ENCODE measurements at places on chromosomes 2 and 18.

DNA sequence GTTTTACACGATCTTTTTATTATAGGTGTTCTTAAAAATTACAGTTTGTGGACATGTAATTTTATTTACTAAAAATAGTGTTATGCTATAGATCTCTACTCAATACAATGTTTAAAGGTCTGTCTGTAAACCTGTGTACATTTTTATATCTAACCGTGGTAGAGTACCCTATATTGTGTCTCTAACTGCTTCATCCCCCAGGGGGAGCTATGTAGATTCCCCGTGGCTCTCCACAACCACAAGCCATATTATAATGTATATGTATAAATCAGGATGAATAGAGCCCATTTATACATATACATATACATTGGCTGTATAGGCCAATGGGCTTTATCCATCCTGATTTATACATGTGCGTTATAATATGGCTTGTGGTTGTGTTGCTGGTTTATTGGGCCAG is 59.4 kb downstream of the ADAM23 start:
- no peak for DNase-seq

GRCh38 chr2:6011921-6012320 is 319.7 kb downstream of the SOX11 start:
- DNase-seq: no peak

DNA sequence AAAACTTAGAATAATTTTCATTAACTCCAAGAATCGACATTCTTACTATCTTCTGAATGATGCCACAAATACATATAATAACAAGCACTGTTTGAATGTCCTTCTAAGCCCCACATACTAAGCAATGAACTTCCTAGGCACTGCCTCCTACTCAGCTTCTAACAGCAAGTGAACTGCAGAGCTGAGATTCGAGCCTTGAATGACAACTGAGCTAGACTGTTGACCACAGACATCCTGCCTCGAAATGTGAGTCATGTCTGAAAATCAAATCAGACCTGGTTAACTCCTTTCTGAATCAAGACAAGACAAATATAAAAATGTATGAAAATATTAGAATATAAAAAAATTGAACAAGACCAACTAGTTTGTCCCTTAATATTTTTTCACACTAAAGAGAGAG is 108.1 kb downstream of the MYT1L start:
- DNase-seq: no peak

- DNase-seq: no peak
Observed at GRCh38 chr2:71943238-71944182, 204.2 kb downstream of the CYP26B1 start.

DNA sequence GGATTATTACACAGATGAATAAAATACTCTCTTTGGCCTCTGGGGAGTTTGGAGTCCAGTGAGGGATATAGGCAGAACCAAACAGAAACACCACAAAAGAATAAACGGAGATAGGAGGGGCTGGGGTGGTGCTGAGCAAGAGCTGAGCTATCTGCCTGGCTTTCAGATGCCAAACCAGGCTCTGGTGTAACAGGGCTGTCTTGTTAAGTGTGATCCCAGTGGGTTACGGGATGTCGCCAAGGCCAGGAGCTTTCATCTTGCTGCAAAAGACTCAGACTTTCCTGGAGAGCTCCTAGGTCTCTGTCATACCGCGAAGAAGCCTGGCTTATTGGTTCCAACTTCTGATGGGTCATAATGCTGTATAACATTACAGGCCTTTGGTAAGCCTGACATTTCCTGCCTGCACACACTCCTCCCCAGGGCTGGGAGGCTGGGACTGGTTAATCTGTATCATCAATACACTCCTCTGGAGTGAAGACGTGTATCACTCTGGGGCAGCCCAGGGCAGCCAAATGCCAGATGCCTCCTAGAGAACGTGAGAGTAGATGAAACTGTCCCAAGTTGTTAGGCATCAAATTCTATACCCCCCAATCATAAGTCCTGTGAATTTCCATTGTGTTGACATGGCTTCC is 60.5 kb downstream of the STPG4 start:
- no peak for DNase-seq

DNA sequence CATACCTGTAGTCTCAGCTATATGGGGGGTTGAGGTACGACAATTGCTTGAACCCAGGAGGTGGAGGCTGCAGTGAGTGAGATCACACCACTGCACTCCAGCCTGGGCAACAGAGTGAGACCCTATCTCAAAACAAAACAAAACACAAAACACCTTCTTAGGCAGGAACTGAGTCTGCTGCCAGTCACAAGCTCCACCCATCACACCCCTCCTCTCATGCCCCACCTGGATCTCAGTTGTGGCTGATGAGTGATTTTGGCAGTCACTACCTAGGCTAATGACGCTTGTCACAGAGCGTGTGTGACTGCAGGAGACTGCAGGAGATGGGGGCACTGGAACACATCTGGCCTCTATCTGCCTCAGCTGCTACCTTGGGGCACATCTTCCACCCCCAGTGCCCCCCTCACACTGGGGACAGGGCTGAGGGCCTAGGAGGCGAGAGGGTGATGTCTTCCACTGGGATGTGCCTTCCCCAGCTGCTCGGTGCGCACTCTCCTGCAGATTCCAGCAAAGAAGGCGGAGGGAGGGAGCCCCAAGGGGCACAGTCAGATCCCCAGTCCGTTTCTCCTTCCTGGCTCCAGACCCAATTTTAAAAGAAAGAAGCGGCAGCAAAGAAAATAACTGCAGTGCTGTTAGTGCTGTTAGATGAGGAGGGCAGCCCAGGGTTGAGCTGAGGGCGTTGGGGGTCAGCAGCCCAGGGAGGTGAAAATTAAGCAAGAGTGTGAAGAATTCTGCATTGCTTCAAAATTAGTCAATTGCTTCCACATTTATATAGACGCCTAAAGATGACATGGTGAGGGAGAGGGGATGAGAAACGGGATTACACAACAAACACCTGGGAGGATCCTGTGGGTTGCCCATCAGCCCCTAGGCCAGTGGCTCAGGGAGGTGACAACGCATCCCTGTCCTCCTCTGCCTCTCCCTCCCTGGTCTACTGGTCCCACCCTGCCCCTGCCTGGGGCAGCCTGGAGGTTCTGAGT is 143.6 kb upstream of the HAAO start:
- no peak for DNase-seq

DNA sequence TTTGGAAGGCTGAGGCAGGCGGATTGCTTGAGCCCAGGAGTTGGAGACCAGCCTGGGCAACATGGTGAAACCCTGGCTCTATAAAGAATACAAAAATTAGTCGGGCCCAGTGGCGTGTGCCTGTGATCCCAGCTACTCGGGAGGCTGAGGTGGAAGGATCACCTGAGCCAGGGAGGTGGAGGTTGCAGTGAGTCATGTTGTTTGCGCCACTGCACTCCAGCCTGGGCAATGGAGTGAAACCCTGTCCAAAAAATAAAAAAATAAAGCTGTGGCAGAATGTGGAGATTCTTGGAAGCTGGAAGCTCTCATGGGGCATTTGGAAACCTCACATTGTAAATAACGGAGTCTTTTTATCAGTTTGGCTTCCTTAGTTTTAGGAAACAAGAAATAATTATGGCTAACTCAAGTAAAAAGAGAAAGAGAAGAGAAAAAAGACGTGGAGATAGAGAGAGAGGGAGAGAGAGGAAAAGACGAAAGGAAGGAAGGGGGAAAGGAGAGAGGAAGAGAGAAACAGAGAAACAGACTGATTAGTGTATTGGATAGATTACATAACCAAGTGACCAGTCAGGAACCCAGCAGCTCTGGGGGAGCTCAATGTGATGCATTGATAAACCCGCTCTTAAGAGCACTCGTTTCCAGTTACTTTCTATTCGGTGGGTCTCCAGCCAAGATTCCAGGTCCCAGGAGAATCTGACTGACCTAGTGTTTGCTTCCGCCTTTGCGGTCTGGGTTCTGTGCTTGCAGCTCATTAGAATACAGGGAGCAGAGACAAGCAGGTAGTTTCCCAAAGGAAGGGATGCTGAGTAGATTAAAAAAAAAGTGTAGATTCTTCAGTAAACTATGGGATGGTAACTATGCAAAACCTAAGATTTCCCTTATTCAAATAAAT is 1.1 kb upstream of the SPAST start:
- peak; percentile 13 for DNase-seq

GRCh38 chr2:3516831-3517230 is 2.5 kb downstream of the ADI1 start:
- DNase-seq: no peak

DNA sequence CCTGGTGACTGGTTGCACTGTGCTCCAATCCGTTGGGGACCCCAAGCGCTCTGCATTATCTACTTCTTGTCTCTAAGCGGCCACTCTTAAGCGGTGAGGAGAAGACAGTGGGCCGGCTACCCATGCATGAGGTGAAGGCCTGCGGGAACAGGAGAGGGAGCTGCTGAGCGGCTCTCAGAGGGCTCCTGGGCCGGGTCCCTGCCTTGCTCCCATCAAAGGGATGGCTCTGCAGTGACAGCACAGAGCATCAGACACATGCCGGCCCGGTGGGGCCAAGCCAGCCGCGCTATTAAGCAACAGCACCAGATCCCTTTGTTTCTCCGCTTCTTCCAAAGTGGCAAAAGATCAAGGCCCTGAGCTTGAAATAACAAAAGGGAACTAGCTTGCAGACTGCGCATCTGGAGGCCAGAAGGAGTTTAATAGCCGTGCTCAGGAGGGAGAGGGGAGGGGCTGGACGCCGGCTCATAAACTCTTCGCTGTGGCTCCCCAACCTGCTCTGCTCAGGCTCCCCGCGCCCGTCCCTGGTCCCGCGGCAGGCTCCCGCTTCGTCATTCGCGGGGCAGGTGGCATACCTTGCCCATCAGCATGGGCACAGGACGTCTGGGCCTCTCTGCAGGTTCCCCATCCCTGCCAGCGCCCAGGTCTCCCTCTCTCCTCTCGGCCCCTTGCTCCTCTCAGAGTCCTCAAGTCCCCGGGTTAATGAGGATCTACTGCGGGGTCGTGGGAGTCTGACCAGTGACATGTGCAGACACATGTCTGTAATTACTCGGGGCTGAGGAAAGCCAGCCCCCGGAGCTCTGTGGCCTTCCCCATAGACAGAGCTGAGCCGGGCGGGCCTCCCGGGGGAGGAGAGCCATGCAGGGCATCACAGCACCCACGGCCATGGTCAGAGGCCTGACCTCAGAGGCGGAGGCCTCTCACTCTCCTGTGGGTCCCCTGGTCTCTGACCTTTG is 96.7 kb downstream of the ASB1 start:
- DNase-seq: no peak

GRCh38 chr2:181992776-181993175 is 7.1 kb downstream of the PPP1R1C start:
- no peak for DNase-seq

GRCh38 chr2:145692971-145693478 is 1173.1 kb upstream of the ZEB2 start:
- peak; percentile 17 for DNase-seq

DNA sequence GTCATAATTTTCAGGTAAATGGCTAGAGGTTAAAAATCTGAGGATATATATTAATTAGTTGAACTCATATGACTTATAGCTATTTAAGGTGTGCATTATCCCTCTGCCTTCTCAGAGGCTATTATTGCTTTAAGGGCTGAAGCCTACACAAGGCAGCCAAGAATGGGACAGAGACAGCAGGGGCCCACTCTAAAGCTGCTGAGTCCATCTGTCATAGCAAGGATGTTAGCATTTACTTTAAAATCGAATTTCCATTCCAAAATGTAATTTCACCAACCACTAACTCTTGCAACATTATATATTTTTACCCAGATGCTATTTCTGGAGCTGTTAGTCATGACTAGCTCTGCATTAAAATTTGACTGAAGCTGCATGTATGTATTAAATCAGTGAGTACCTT is 236.3 kb upstream of the FSIP2 start:
- DNase-seq: no peak

DNA sequence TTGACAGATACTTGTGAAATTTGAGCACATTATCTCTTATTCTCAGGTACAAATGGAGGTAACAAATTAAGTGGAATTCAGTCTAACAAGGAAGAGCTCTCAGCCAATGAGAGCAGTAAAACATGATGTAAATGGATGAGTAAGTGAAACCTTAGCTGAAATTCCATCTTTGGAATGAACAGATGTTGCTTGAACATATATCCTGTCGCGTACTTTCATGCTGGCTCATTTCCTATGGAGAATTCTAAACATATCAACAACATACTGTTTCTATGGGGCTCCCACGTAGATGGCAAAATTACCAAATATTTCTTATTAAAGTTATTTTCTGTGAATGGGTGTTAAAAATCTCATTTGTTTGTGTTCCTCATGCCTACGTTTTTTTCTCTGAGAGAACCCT is 256.3 kb upstream of the LINC00305 start:
- DNase-seq: no peak

- no peak for DNase-seq
Observed at GRCh38 chr2:236731767-236732580, 162.3 kb downstream of the ACKR3 start.

DNA sequence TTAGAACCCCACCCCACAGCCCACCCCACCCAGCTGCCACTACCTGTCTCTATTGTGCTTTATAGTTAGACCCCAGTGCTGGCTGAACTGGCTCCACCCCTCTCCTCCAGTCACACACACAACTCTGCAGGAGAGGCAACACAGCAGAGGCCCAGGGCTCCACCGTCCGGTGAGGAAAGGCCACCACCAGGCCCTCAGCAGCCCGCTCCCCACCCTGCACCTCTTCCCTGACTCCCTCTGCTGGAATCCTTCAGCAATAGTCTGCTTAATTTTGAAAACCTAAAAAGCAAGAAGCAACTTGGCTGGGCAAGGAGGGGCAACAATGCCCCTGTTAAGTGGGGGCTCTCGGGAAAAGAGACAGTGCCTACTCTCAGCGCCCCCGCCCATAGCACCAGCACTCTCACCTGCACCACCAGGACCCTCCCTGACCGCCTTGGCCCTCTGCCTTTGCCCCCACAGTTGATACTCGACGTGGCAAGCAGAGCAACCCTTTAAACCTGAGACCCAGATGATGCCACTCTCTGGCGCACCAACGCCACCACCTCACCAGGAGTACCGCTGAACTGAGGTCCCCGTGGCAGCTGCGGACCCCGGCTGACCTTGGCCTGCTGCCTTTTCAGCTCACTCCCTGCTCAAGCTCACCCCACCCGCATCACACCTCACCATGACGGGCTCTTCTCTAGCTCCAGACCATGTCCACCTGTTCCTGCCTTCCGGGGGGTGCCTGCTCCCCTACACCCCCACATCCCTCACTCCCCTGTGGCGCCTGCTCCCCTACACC is 45.7 kb downstream of the NDUFA10 start:
- DNase-seq: no peak

- DNase-seq: no peak
Observed at GRCh38 chr2:74414881-74415761, 6.3 kb downstream of the C2orf81 start.

DNA sequence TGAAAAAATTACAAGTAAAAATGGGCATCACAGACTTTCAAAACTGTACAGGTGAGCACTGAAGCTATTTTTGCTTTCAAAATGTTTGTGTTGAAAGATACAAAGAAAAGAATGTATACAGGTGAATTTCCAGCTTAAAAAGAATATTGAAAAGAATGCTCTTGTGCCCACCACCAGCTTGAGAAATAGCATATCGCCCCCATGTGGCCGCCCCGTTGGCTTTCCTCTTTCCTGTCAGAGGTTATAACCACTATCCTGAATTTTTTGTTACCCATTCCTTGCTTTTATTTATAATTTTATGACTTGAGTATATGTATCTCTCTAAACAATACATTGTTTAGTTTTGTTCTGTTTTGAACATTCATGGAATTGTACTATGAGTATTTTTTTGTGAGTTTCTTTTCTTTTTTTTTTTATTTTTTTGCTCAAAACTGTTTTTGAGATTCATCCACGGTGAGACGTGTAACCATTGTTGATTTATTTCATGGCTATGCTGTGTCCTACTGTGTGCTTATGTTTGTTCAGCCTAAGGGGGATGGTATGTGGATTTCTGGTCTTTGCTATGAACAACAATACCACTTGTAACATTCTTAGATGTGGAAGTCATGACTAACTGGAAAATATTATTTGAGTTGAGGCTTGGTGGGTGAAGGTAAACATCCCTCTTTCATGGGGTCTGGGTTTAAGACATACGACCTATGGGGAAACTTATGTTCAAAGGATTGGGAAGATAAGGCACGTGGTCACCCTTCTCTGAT is 11.6 kb downstream of the TRPM8 start:
- DNase-seq: no peak
